ENCODE measurements at places on chromosomes 7 and 10.
A peak's percentile ranks its signal among the peaks of the same experiment; 100 is the strongest.

DNA sequence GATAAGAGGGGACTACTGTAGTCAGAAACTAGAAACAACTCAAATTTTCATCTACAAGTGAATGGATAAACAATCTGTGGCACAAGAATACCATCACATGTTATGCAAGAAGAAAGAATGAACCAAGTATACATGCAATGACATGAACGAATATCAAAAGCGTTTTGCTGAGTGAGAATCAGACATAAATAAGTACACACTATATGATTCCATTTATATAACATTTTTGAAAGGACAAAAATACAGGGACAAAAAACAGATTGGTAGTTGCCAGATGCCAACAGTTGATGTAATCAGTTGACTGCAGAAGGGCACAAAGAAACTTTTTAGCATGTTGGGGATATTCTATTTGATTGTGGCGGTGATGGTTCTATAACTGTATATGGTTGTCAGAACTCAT lies 33.6 kb downstream of the CTNNA3 start:
- no peak for DNase-seq

GRCh38 chr7:70539205-70539604 lies 592.7 kb upstream of the GALNT17 start:
- DNase-seq, result no peak

DNA sequence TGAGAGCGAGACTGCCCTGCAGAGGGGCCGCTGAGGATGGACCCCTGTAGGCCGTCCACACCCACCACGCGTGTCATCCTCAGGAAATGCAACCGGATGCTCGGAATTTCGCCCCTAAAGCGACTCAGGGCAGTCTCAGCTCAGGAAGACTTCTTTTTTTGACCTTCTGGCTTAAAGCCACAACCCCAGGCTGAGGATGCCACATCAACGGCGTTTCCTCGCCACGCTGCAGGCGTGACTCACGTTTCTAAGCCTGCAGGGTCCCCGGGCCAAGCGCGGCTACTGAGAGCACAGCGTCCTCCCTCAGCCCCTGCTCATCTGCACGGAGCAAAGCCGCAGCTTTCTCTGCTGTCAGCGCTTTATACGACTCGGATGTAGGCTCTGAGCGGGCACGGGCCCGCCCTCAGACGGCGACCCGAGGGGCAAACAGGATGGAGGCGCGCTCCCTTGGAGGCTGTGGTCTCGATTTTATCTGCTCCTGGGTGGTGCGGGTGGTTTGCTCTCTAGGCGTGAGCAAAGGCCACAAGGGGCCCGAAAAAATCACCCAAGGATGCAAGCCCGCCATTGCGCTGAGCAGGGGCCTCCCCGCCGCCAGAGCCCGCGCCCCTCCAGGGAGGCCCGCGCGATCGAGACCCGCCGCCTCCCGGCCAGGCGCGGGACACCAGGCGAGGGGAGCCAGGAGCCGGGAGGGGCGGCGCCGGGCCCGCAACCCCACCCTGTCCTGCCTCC lies 726 bp upstream of the INSIG1 start:
- peak; percentile 45 for DNase-seq

DNA sequence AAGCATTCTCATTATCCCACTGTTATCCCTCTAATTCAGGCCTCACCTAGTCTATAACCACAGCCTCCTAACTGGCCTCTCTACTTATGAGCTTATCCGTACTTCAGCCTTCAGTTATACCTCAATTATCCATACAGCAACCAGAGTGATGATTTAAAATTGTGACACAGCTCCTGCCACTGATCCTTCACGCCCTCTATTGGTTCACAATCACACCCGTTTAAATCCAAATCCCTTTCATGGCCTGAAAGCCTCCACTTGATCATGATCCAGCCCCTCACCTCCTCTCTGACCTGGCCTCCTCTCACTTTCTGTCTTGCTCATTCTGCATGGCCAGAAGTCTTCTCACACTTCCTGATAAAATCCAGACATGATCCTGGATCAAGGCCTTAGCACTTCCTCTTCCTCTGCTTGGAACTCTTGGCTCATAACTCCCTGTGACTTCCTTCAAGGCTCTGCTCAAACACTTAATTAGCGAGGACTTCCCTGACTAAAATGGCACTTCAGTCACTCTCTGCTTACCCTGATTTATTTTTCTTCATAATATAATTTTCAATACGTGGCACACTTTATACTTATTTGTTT lies 19.0 kb upstream of the TMEM26 start:
- DNase-seq, result no peak

GRCh38 chr10:70834021-70834420 lies 18.3 kb downstream of the SGPL1 start:
- no peak for DNase-seq

- no peak for DNase-seq
Observed at GRCh38 chr10:102358712-102359382, 36.7 kb upstream of the NFKB2 start.

- DNase-seq, result no peak
Observed at GRCh38 chr10:92418891-92419290, 127.9 kb downstream of the MARCHF5 start.

GRCh38 chr7:25628446-25628845 lies 400.2 kb upstream of the NPVF start:
- no peak for DNase-seq

Data from GOT3 (cell line).